ENCODE measurements at places on chromosomes 6 and 20.

- no peak for DNase-seq
These were observed 102.3 kb upstream of the ZNF217 start for GRCh38 chr20:53695797-53696527.

GRCh38 chr6:86331265-86331840, 606.0 kb upstream of the HTR1E start:
- DNase-seq = no peak

- no peak for DNase-seq
These were observed 81.4 kb upstream of the ATXN1 start for GRCh38 chr6:16842676-16843075.

DNA sequence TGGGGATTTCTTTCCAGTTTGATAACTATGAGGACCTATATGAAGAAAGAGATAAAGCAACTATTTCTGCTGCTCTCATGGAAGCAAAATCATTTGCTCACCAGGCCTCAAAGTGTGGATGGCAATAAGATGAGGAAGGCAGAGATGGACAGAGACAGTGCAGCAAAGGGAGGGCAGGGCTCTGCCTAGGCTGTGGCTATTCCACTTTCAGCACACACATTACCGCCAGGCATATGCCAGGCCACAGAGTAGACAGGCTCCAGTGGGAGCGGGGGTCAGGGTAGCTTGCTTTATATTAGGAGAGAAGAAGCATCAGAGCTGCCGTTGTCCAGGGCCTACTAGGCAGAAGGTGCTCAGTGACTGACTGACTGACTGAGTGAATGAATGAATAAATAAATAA, 40.9 kb downstream of the BCL2L1 start:
- DNase-seq = no peak

- peak; percentile 57 for DNase-seq
These were observed 554 bp upstream of the ZSCAN31 start for GRCh38 chr6:28336284-28337120.

GRCh38 chr6:122775975-122776374, 3.5 kb upstream of the FABP7 start:
- no peak for DNase-seq

DNA sequence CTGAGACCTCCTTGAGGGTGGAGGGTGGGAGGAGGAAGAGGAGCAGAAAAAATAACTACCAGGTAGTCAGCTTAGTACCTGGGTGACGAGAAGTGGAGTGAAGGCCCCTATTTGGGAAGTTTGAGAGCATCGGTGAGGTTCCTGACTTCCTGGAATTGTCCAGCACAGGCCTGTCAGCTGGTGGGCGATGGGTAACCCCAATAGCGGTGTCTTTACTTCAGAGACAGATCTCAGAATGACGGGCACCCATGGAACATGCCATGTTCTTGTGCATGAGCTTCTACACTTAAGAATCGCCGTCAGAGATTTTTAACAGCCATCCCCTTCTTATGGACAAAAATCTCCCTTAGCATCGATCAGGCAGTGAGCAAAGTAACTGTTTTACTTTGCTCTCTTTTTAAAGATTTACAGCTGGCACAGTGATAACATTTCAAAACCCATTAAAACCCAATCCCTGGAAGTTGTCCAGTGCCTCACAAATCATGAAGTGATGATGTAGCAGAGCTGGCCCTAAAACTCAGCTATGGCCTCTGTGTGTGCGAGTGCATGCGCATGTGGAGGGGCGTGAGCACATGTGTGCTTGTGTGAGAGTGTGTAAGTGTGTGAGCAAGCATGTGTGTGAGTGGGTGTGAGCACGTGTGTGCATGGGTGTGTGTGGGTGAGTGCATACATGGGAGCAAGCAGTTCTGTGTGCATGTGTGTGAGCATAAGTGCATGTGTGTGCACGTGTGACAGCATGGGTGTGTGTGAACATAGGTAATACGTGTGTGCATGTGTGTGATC, 85.2 kb downstream of the DLL1 start:
- DNase-seq = no peak

- DNase-seq = no peak
These were observed 545.6 kb upstream of the MAP3K7 start for GRCh38 chr6:91132461-91132860.

GRCh38 chr20:31476643-31477215, 1.6 kb downstream of the REM1 start:
- DNase-seq = no peak

DNA sequence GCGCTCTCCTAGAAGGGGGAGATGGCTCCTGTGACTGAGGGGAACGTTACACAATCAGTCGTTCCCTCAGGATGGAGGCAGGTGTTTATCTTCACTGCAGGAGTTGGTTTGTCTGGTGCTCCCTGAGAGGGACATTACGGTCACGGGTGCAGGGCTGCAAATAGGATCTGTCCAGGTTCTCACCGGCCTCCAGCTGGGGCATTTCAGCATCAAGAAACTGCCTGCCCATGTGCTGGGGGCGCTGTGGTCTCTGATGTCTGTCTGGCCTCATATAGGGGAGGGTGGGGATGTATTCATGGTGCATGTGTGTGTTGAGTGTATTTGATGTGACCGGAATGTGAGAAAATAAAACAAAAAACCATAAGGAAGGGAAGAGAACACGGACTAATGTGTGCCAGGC, 77.1 kb downstream of the TBC1D7 start:
- DNase-seq = no peak

- no peak for DNase-seq
These were observed 651.3 kb upstream of the ARID1B start for GRCh38 chr6:156125844-156126243.

- DNase-seq = no peak
These were observed 5.6 kb downstream of the GDF5 start for GRCh38 chr20:35432430-35432735.

GRCh38 chr20:33337119-33337518, 54.1 kb downstream of the BPIFB1 start:
- DNase-seq = no peak

DNA sequence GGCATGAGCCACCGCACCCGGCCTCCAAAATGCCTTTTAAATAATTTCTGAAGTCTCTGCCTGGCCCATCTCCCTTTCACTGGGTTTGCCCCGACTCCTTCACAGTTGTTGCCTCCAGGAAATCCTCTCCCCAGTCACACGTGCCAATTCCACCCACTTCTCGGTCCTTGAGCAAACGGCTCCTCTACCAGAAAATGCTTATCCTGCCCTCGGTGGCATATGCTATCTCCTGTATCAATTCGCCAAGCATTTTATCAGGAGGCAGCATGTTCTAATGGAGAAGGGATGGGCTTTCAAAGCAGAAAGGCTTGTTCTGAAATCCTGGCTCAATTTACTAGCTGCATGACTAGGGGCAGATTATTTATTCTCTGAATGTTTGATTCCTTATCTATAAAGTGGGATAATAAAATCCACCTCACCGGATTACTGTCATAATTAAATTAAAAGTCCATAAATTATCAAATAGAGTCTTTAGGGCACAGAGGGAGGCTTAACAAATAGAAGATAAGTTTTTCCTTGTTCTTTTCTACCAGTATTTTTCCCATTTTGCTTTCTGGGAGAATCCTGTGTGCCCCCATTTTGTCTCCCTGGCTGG, 66.3 kb downstream of the PPP1R3G start:
- no peak for DNase-seq

DNA sequence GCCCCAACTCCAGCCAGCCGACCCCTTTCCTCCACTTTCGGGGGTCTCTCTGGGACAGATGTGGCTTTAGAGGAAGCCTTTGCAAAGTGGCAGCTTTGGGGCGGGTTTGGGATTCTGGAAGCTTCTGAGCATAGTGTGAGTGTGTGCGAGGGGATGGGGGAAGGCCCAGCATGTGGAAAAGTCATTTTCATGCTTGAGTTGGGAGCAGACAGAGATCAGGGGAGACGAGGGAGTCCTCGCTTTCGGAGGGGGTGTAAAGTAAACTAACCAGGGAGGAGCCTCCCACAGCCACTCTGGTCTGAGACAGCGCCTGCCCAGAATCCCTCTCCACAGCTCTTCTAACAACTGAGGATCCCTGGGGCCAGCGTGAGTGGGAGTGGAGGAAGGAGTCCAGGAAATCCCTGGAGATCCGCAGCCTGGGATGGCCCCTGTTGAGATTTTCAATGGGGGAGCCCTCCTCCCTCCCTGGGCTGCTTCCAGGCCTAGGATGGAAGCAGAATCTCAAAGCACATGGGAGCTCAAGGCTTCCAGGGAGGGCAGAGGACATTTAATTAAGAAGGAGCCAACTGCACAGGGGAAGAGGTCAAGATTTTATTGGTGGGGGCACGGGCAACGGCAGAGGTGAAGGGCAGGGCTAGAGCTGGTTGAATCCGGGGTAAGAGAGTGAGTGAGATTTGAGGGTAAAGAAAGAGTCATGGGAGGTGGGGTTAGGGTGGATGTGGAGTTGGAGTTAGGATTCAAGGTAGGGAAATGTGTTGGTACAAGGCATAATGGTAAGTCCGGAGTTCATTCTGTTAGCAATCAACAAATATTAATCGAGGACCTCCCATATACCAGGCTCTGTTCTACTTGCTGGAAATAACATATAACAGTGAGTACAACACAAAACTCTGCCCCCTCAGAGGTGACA, 102.3 kb upstream of the FOXP4 start:
- DNase-seq = no peak

- DNase-seq = no peak
These were observed 71.3 kb downstream of the EFHC1 start for GRCh38 chr6:52491203-52492069.

- DNase-seq = no peak
These were observed 7.0 kb downstream of the ZUP1 start for GRCh38 chr6:116661594-116661993.

GRCh38 chr6:4610256-4610655, 165.9 kb upstream of the CDYL start:
- no peak for DNase-seq

- DNase-seq = no peak
These were observed 29.3 kb downstream of the SSR1 start for GRCh38 chr6:7283676-7284075.

GRCh38 chr6:142088858-142089216, 43.9 kb upstream of the GJE1 start:
- DNase-seq = no peak

- no peak for DNase-seq
These were observed 12.1 kb upstream of the L3MBTL1 start for GRCh38 chr20:43495388-43495787.

DNA sequence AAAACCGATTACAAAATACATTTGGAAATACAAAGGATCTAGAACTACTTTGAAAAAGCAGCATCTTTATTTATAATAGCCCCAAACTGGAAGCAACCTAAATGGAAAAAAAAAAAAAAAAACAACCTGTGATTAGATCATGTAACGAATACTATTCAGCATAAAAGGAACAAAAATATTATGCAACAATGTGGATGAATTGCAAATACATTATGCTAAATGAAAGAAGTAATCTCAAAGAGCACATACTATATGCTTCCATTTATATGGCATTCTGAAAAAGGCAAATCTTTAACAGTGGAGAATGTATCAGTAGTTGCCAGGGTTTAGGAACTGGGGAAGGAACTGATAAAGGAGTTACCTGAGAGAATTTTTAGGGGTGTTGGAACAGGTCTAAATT, 28.9 kb downstream of the IRAK1BP1 start:
- no peak for DNase-seq

DNA sequence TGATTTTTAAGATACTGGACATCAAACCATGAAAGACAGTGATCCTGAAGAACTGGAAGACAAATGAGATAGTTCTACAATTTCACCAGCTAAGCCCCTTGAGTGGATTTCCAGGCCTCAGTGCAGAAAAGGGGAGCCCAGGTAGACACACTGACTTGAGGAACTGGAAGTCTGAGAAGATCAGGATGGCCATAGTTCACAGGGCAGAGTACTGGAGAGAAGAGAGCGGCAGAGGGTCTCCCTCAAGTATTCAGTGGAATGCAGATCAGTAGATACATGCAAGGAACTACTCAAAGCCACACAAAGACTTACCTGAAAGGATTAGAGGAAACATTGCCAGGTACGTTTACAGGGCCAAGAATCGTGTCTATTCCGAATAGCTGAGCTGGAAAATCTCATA, 224.3 kb downstream of the LRFN2 start:
- no peak for DNase-seq

GRCh38 chr6:130907687-130908086, 80.5 kb downstream of the SMLR1 start:
- no peak for DNase-seq

DNA sequence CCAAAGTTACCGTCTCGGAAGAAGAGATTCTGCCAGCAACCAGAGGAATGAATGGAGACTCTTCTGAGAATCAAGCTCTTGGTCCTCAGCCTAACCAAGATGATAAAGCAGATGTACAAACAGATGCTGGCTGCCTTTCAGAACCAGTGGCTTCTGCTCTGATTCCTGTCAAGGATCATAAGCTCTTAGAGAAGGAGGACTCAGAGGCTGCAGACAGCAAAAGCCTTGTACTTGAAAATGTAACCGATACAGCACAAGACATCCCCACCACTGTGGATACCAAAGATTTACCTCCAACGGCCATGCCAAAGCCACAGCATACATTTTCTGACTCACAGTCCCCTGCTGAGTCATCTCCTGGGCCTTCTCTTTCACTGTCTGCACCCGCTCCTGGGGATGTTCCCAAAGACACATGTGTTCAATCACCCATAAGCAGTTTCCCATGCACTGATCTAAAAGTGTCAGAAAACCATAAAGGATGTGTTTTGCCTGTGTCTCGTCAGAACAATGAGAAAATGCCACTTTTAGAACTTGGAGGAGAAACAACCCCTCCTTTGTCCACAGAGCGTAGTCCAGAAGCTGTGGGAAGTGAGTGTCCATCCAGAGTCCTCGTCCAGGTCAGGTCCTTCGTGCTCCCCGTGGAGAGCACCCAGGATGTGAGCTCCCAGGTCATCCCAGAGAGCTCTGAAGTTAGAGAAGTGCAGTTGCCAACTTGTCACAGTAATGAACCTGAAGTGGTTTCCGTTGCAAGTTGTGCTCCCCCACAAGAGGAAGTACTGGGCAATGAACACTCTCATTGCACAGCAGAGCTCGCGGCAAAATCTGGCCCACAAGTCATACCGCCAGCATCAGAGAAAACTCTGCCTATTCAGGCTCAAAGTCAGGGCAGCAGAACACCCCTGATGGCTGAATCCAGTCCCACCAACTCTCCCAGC, 109.6 kb downstream of the RTN4IP1 start:
- peak; percentile 93 for DNase-seq

- no peak for DNase-seq
These were observed 40.3 kb upstream of the ARMC2 start for GRCh38 chr6:108807928-108808327.

GRCh38 chr20:41165001-41165882, 27.9 kb downstream of the PLCG1 start:
- no peak for DNase-seq

- DNase-seq = no peak
These were observed 54.1 kb downstream of the RBM38 start for GRCh38 chr20:57445298-57445697.

DNA sequence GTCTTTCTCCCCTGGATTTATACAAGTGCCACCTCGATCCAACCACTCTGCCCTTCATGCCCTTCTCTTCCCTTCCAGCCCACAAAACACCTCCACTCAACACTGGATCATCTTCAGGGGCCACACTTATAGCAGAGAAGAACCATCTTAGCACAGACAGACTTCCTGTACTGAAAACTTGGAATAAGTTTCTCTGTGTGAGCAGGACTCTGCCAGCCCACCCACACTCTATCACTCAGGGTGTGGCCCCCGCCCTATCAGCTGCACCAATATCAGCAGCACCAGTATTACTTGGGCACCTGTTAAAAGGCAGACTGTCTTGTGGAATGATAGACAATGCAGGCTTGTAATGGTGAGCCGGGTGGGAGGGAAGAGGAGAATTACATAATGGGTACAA, 86.7 kb downstream of the SCML4 start:
- DNase-seq = no peak

Data from CD4-positive, alpha-beta T cell treated with Interleukin-4 for 4 hours (primary cell).